NCI-H1930 (cell line): ENCODE measurements at places on chromosomes 7 and 10.
A peak's percentile ranks its signal among the peaks of the same experiment; 100 is the strongest.

DNA sequence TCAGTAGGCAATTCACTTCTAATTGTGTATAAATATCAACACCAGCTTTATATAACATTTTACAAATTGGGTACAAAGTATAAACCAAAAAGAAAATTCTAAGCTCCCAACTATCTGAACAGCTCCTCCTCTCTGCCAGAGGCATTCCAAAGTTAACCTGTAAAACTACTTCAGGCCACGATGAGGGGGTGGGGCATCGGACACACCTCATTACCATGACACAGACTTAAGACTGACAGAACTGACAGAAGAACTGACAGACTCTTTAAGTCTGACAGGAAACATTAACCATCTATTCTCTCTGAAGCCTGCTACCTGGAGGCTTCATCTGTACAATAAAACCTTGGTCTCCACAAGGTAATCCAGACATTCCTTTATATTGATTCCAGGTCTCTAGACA is 12.3 kb downstream of the ESYT2 start:
- no peak for DNase-seq

GRCh38 chr7:20164425-20165145 is 52.6 kb downstream of the MACC1 start:
- DNase-seq = no peak

- DNase-seq = peak; percentile 39
Observed at GRCh38 chr7:134016223-134016941, 110.8 kb upstream of the LRGUK start.

DNA sequence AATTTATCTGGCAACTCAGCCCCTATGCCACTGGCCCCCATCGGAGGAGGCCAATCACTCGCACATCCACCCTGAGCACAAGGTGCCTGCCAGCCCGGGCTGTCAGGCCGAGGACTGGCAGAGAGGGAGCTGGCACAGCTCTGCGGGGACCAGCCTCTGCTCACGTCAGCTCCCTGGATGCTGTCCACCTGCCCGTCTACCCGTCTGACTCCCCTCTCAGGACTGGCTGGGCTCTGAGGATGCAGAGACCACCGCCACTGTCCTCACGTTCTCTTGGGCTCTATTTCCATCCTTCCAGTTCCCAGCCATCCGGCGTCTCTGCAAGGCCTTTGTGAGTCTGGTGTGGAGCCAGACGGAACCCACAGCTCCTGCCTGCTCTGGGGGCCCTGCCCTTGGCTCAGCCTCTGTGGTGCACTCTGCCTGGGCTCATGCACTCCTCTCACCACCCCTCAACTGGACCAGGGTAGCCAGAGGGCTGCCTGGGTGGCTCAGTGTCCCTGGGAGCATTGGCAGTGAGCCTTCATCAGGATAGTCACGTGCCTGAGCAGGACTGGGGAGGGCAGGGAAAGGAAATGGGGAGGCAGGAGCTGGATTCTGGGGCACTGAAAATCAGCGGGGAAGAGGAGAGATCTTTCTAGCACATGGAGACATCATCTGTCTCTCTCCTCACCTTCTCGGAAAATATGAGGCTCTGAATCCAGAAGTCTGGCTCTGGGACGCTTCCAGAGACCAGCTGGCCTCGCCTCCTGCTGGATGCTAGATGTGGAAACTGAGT is 38.0 kb upstream of the PCBD1 start:
- no peak for DNase-seq

GRCh38 chr7:119964065-119964464 is 308.9 kb upstream of the KCND2 start:
- no peak for DNase-seq

DNA sequence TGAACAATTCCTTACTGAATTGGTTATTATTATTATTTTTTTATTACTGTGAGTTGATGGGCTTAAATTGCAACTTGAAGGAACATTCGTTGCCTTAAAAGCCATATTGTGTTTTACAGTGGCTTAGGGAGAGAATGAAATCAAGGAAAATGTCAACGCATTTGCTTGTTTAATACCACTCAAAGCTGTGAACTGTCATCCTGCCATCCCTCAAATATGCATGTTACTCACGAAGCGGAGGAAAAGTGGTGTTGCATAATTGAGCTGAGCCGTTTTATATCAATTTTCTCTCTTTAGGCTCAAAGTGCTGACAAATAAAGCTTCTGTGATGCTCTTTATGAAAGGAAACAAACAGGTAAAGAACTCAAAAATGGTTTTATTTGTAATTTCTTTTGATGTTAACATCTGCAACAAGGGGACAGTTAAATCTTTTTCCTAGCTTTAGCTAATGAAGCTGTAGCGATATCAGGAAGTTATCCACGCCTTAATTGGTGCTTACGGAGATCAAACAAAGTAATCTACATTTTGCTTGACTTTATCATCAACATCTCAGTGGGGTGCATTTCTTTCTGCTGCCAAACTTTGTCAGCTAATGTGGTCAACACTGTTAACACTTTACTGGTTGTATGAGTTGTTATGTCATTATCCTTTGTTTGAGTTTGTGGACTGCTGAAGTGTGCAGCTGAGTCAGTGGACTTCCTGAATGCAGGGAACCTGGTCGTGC is 33.1 kb downstream of the GLRX3 start:
- DNase-seq = no peak

DNA sequence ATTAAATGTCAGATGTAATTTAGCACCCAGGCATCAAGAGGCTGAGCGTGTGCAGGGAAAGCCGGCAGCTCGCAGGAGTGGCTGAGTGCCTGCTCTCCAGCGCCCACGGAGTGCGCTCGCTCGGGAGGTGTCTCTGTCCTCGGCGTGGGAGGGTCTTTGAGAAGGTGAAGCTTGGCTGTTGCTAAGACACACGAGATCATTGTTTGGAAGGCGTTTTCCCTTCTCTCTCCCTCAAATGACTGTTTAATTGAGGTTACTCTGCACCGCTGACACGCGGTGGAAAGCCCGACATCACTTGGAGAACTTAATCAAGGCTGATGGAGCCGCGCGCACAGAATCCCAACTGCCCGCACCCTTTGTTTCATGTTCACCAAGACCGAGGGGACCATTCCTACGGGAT is 414.6 kb downstream of the DNAJB6 start:
- no peak for DNase-seq

- no peak for DNase-seq
Observed at GRCh38 chr10:124025660-124026588, 67.5 kb downstream of the CHST15 start.

DNA sequence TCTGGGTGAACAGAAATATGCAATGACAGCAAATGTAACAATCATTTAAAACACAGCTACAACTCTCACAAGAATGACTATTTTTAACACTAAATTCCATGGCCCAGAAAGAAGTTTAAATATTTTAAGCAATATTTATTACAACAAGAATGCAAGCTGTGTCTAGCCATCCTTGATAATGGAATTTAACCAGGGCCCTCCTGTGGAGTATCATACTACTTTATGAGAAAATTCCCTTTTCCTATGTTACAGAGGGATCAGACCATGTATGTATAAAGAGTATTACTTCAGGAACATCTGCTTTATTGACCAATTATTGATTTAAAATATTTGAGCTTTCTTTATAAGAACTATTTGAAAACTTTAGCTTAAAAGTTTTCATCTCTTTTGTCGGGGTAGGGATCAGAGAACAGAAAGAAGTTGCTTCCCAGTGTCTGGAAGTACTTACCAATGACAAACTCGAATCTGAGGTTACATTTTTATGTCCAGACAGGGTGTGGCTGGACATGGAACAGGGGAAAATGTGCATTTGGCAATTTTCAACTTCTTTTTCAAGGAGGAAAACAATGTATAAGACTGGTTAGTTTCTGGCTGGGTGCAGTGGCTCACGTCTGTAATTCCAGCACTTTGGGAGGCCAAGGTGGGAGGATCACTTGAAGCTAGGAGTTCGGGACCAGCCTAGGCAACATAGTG is 48.3 kb upstream of the NRBF2 start:
- no peak for DNase-seq

- DNase-seq = no peak
Observed at GRCh38 chr7:27585781-27586447, 76.8 kb downstream of the HIBADH start.

DNA sequence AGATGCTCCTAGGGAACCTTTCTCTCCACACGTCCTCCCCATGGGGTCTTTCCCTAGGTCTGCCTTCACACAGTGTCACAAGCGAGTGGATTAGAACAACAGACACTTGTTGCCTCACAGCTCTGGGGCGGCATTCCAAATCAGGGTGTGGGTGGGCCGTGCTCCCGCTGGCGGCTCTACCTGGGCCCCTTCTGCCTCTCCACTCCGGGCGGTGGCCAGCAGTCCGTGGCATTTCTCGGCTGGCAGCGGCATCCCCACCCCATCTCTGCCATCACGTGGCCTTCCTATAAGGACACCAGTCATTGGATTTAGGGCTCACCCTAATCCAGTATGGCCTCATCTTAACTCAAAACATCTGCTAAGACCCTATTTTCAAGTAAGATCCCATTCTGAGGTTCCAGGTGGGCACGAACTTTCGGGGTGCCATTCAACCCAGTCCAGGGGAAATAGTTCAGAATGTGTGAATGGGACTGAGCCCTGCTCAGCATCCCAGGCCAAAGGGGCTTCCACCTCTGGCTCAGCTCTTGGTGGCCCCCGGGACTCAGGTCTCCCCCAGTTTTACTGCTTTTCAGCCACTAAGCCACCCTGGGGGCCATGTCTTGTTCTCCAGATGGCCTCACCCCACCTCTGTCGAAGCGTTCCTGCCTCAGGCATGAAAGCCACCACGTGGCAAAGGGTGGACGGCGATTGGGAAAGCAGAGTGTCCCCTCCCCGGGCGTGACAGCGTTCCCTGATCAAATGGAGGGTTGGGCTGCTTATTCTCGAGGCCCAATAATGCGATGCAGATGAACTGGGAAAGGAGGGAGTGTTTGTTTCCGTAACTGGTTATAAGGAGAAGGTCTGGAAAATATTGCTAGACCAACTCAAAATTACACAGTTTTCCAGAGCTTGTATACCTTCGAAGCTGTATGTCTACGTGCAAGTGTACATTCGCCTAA is 350.0 kb downstream of the GLRX3 start:
- DNase-seq = no peak

GRCh38 chr10:21969326-21970287 is 33.9 kb downstream of the DNAJC1 start:
- no peak for DNase-seq

- no peak for DNase-seq
Observed at GRCh38 chr10:121490871-121491519, 107.2 kb downstream of the FGFR2 start.
